ENCODE measurements at places on chromosomes 1 and 21.

DNA sequence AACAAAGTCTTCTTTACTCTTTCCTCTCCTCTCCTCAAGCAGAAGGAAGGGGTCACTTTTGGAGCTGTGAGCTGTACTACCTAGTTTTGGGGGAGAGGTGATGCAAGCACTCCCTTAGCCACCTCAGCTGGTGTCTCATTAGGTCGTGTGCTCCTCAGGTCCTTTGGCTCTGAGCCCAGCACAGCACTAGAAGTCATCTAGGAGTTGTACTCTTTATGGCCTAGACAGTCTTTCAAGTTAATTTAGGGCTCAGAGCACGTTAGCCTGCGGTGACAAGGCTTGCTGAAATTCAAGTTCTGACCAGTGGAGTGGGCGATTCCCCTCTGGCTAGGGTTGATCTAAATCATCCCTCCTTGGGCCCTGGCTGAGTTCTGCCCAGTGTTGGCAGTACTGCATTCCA is 48.0 kb upstream of the WDR26 start:
- no peak for DNase-seq

- no peak for DNase-seq
Measured at GRCh38 chr1:205244384-205244783, 16.6 kb downstream of the TMCC2 start.

DNA sequence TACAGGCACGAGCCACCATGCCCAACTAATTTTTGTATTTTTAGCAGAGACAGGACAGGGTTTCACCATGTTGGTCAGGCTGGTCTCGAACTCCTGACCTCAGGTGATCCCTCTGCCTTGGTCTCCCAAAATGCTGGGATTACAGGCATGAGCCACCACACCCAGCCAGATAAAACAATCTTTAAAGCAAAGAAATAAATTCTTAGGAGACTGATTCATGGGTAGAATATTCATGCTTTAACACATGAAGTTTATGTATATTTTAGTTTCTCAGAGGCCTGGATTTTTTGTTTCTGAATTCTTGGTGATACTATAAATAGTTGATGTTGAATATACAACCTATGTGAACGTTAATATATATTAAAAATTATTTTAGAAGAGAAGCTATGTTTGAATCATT is 127.4 kb upstream of the KIAA1614 start:
- no peak for DNase-seq

- no peak for DNase-seq
Measured at GRCh38 chr1:90384193-90384592, 332.9 kb downstream of the BARHL2 start.

GRCh38 chr1:190098107-190098506 is 379.6 kb downstream of the BRINP3 start:
- DNase-seq, result no peak

DNA sequence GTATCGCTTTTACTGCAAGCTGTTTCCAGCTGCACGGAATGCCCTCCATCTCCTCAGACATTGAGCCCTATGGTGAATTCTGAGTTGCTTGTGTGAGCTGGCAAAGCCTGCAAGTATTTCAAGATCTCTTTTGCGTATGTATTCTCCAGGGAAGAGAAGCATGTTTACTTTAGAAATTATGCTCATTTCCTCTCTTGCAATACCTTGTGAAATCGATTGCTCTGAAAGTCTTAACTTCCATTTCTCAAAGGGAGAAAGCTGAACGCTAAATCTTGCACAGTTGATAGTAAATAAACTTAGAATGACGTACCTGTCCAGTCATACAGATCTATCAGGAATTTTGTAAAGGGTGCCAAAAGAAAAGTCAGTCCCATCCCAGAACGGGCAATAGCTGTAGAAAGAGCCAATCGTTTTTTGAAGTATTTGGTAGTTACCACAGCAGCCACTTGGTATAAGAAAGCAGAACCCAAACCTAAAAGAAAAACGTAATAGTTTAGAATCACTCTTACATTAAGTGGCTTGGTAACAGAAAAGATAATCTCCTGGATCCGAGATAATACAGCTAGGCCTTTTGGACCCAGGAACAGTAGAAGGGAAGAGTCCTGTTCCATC is 10.0 kb downstream of the SLC16A4 start:
- DNase-seq, result no peak

DNA sequence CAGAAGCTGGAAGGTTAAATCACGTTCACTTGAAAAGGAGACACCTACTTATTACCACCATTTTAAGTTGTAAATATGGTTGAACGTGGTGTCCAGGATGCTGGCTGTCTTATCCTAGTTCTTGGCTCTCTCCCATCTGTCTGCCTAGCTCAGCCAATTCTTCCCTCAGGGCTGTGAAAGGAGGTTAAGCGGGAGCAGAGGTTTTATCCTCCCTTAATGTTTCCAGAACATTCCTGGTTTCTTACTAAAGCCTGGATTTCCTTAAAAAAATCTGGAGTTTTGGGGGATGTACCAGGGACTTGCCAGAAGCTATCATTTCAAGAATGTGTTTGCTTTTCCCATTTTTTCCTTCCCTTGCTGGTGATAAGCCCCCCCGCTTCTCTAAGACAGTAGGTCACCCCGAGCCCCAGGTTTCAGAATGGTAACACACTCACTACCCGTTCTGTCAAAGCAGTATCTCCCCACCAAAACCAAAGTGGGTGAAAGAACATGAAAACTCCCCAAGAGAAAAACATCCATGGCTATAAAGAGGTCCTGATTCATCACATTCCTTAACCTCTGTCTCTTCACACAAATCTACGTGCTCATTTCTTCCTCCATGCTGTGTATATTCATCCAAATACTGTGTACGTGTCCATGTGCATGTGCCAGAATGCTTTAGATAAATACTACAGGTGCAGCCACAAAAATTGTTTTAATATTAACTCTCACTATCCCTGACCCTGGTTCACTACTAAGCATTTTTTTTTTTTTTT is 114.7 kb downstream of the MAP3K21 start:
- DNase-seq, result peak; percentile 62

GRCh38 chr1:152537496-152537895 is 23.2 kb downstream of the CRCT1 start:
- no peak for DNase-seq
